Cardiac septum (tissue), 1 donor: ENCODE measurements at places on chromosomes 7 and 10. TPM values are rescaled to one million over a fixed set of nuclear protein-coding genes. Genes with fewer than 3 reads are reported as not detected.

Gene MYL10
- not detected for total RNA-seq

Gene CLDN4
- total RNA-seq = not detected

Gene PLEKHA8
- total RNA-seq = 5.7 TPM

Gene SMO
- total RNA-seq = 4.7 TPM

Gene HEPACAM2
- not detected for total RNA-seq

Gene UCMA
- not detected for total RNA-seq

DNA sequence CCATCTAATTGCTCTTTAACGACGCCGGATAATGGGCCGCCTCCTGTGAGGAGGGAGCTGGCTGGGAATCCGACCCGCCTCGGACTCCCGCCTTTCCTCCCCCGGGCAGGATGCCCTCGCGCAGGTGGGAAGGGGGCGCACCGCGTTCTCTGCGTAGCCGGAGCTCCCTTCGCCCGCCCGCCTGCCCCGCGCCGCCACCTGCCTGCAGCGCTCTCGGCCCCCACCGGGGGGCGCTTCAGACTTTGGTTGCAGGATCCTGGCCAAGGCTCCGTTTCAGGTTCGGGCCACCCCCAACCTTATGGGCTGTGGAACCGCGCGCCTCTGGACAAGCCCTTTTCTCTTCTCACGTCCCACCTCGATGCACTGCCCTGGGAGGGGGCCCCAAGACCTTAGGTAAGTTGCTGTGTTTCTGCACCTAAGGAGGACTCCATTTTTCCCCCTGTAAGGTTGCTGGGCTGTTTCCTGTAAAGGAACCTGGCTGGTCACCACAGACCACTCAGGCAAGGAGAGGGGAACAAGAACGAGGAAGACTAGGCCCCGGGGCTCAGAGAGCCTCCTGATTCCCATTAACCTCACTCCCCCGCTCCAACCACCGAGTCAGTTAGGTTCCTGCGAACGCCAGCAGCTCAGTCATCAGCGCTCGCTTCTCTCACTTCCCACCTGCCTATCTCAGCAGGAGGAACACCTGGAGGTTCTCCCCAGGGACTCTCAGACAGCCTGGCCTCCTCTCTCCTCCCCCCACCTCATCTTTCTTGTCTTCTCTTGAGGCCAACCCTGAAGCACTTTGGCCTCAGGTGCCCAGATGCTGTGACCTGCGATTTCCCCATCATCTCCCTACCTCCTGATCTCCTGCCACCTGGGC, 11.3 kb upstream of the KAZALD1 start:
- peak; percentile 85 for DNase-seq

DNA sequence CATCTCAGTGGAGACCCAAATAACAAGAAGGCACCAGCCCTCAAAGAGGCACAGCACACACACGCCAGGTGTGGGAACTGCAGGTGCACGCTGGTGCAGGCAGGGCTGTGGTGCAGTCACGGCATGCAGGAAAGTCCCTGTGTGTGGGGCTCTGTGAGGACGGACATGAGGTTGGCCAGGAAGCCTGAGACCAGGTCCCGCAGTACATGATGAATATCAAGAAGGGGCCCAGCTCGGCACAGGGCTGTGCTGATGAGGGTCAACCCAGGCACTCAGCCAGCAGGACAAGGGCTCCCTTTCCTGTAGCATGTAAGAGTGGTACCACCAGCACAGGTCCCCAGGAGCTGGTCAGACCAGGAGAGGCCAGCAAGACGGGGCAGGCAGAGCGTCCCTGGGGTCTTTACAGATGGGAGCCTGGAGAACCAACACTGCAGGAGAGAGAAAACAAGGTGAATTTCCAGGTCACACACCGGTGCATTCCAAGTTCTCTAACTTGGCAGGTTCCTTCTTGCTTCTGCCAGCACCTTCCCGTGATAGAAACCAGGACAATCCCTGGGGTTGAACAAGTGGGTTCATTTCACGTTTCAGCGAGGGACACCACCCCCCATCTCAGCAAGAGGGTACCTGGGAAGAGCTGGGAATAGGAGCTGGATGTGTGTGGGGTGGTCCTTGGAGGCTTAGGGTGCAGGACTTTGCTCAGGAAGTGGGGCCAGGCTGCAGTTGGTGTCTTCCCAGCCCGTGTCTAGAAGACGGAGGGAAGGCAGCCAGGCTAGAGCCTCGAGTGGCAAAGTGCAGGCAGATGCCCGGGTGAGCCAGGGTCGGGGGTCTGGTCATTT, 244.8 kb upstream of the TCERG1L start:
- DNase-seq = no peak

- no peak for DNase-seq
These were observed 371.7 kb upstream of the PRKCQ start for GRCh38 chr10:6951732-6952131.

DNA sequence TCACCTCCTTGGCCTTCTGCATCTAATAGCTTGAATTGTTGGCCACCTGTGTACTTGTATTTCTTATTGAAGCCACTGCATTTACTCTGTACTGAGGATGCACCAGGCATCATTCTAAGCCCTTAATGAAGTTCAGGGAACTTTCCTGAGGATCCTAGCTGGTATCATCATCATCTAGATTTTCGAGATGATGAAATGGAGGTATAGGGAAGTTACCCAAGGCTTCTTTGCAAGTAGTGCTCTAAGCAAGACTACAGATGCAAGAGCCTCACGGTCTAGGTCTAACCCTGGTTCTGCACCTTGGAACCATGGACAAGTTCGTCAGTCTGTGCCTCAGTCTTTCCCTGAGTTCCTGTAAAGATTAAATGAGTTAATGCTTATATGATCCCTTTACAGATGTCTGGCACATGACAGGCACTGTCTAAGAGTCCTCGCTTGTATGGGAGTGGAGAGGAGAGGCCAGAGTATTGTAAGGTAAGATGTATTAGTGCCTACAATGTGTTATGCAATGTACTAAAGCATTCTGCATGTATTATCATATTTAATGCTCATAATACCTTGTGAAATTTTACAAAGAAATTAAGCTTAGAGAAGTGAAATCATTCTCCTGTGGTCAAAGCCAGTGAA, 145.1 kb downstream of the KCNMA1 start:
- no peak for DNase-seq

DNA sequence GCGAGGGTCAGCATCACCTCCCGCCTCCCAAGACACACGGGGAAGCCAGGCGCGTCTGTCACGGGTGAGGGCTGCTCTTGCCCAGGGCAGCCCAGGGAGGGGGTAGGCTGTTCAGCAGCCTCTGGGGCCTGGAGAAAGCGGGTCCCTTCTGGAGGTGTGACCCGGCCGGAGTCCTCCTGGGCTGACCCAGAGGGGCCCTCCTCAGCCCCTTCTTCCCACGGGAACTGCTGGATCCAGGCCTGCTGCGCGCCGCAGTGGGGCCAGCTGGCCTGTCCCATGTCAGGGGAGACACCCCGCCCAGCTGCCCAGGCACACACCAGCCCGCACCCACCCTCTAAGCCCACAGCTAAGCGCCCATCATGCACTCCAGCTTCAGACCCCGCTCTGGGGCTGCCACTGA, 41.8 kb downstream of the INSIG1 start:
- no peak for DNase-seq

DNA sequence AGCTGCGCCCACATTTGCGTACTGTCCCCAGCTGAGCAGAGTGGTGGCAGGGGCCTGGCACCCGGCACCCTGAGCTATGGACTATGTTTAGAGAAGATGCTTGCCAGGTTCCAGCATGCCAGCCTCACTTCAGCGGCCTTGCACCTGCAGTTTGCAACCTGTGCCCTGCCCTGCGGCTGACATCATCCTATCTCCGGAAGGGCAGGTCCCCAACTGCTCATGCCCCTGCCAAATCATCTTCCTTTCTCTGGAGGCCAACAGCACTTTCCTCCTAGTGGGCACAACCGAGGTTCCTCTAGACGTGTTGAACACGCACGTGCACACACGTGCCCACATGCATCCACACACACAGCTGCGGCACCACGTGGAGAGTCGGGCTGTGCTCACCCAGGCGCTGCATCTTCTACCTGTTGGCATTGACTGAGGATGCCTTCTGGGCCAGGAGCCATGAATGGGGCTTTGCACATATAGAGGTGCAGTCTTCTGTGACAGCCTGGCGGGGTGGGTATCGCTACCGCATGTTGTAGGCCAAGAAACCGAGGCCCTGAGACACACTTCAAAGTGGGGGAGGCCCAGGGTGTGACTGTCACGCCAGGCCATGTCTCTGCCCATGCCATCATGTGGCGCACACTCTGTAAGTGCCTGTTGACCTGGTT, 24.5 kb downstream of the CNPY1 start:
- DNase-seq = peak; percentile 74

DNA sequence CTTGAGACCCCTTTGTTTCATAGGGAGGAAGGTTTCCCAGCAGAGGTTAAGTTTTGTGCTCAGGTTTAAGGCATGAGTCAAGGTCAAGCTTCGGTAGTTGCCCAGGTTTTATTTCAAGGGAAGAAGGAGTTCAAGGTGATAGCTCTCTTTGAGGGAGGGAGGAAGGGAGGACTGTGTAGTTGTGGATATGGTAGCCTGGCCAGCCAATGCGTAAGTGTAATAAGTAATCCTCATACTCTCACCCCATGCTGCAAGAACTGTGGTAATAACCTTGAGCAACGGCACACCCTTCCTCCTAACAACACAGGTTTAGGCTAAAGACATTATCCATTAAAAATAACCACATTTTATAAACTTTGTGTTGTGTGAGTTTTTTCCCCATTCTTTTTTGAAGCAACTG, 478.9 kb downstream of the KCNMA1 start:
- no peak for DNase-seq

GRCh38 chr7:158495786-158496185, 91.8 kb downstream of the PTPRN2 start:
- no peak for DNase-seq

DNA sequence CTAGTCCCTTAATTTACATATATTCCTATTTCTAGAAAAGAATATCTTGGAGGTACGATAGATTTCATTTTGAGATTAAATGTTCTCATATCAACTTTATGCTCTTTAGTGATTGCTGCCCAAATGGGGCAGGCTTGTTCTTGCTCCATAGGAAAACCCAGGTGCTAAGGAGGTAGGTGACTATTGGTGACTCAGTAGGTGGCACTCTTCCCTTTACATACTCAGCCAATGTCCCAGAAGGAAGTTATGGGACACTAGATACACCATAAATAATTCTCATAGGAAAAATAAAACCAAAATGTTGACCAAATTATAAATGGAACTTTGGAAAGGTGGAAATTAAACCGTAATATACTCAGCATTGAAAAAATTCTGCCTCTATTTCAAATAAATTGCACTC, 4.0 kb downstream of the SKAP2 start:
- DNase-seq = no peak

GRCh38 chr10:26205223-26205622, 11.4 kb upstream of the GAD2 start:
- no peak for DNase-seq

- DNase-seq = no peak
These were observed 60.4 kb downstream of the ADD3 start for GRCh38 chr10:110067960-110068770.

DNA sequence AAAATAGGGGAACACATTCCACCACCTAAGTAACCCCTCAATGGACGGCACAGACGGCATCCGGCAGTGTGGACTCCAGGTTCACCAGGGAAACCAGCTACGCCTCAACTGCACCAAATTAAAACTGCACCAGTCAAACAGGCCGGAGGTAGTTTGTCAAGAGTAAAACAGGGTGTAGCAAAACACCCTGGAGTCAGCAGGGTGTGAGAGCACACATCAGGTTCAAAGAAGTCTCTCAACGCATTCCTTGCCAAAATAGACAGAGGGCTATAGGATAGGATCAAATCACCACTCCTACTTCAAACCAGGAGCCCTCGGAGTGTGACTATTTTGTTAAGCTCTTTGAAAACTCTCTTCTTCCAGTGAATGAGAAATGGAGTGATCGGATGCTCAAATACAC, 135.9 kb downstream of the PARD3 start:
- no peak for DNase-seq

- no peak for DNase-seq
These were observed 110.7 kb upstream of the FZD8 start for GRCh38 chr10:35752469-35753461.

DNA sequence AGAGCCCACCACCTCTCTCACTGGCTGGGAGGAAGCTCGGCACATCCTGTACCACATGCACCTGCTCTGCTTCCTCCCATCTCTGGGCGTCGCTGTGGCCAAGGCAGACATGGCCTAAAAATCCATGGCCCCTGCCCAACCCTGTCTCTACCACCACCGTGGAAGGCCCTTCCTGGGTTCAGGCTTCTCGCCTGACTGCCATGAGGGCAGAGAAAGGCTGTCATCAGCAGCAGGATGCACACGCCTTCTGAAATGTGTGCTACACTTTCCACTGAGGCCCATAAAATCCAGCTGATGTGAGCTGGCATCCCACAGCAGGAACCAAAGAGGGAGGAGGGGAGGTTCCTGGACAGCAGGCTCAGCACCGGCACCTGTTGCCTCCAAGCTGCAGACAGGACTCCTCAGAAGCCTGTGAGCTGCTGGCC, 93.4 kb downstream of the PTPRN2 start:
- no peak for DNase-seq

GRCh38 chr7:94420328-94420727, 25.6 kb downstream of the COL1A2 start:
- no peak for DNase-seq

DNA sequence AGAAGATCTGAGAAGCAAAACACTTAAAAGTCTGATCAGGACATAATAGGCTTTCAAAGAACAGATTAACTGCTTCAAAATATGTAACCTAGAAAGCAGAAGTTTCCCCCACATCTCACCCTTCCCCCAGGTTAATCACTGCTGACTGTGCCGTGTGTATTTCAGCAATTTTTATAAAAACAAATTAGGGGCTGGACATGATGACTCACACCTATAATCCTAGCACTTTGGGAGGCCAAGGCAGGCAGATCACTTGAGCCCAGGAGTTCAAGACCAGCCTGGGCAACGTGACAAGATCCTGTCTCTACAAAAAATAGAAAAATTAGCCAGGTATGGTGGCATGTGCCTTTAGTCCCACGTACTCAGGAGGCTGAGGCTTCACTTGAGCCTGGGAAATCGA, 67.6 kb upstream of the GATA3 start:
- DNase-seq = no peak
